ENCODE measurements at places on chromosomes 4 and X.

- DNase-seq, result peak; percentile 10
Observed at GRCh38 chrX:30610026-30610425, 32.5 kb upstream of the TASL start.

DNA sequence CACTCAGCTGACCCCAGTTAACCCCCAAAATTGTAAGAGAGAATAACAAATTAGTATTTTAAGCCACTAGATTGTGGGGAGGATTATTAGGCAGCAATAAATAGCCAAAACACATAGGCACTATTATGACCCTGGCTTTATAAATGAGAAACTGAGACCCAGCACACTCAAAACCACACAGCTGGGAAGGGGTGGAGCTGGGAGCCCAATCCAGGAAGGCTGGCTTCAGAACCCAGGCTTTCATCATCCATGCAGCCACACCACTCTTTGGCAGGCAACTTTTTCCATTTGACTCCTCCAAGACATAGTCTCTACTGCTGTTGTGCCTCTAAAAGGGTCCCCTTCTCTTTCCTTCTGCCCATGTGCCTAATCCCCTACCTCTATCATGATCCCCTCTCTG lies 253.8 kb downstream of the DHX15 start:
- no peak for DNase-seq

- DNase-seq, result no peak
Observed at GRCh38 chr4:73414936-73415271, 10.8 kb downstream of the ALB start.

- no peak for DNase-seq
Observed at GRCh38 chr4:72468904-72469502, 100.0 kb downstream of the ADAMTS3 start.

DNA sequence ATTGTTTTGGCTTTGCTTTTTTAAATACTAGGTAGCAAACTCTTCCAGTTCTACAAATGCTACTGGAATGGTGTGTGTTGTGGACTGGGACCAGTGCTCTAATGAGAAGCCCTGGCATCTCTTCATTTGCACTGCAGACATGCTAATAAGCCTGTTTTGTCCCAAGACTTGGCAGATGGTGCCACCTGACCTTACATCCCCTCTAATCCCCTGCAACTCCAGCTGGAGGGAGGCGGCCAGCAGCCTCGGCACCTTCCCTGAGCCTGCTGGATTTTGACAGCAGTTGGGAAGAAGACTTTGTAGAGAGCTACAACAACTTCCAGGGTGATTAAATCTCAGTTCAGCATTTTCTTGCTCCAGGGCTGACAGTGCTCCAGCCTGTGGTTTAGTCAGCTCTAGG lies 200.0 kb downstream of the DCLK2 start:
- DNase-seq, result no peak

GRCh38 chr4:188603646-188604045 lies 464.4 kb downstream of the TRIML1 start:
- DNase-seq, result peak; percentile 13

DNA sequence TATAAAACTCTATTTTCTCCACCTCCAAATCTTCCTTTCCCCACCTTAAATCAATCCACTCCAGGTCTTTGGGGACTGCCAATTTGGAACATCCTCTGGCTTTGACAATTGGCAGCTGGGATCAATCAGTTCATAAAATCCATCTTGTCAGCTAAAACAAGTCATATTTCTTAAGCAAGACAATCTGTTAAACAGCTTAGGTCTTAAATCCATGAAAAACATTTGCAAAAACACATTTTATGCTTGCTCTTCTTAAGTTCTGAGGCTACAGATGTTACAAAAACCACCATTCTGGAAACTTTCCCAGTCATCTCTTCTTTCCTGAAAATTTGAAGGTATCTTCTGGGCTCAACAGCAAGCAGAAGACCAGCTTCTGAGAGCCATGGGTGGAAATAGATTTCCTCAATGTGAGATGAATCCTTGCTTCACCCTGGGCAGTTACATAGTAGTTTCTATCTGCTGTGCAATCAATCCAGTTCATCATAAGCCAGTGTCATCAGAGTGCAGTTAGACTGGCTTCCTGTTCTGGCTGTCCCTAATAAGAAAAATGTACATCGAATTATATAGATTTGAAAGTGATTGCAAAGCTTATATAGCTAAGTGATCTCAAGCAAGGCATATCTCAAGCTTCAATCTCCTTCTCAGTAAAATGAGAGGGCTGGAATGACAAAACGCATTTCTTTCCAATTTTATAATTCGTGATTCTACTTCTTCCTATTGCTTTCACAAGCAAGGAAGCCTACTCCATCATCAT lies 402.7 kb upstream of the INTU start:
- peak; percentile 37 for DNase-seq

DNA sequence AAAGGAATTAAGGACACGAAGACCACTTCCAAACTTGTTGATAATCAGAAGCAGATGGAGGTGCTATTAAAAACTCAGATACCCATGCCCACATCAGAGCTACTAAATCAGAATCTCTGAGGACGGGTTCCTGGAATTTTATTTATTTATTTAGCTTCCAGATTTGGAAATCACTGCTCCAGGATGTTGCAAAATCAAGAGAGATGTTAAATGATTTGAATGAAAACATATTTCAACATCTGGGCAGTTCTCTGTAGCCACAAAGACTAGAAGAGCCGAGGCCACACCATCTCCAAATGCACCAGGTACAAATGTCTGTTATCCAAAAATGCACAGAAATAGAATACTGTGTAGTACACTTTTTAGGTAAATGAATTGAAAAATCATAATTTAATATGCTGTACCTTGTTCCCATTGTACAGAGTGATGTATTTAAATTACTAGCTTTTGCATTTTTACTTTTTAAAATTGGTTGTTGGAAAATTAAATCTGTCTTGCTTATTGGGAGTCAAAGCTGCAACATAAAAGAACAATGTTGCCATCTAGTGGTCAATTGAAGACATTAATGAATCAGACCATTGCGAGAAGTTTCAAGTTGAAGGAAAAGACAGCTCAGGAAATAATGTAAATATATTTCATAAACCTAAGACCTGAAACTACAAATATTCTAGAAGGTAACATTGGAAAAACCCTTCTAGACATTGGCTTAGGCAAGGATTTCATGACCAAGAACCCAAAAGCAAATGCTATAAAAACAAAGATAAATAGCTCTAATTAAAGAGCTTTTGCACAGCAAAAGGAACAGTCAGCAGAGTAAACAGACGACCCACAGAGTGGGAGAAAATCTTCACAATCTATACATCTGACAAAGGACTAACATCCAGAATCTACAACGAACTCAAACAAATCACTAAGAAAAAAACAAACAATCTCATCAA lies 151.3 kb upstream of the TTC29 start:
- peak; percentile 71 for DNase-seq

DNA sequence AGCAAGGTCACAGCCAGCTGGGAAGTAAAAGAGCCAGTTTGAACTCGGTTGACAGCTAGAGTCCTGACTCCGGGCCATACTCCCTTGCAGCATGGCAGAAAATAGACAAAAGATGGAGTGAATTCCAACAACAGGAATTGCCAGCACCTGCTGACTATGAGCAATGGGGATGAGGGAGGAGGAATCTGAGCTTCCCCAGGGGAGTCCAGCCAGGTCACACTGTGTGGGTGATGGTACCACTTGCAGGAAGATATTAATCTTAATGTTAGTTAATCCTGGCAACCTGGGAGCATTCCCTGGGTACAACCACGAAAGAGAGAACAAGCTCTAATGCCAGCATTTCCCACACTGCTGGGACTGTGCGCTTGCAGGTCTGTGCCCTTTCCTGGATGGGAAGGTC lies 48.1 kb upstream of the S100G start:
- no peak for DNase-seq

GRCh38 chr4:91198951-91199350 lies 1071.8 kb downstream of the CCSER1 start:
- no peak for DNase-seq

- DNase-seq, result no peak
Observed at GRCh38 chrX:54484666-54485065, 11.4 kb downstream of the FGD1 start.
